Femur (tissue), 1 donor: ENCODE measurements at places on chromosomes 2 and 18.

- DNase-seq = no peak
These were observed 524.2 kb downstream of the TRIB2 start for GRCh38 chr2:13240789-13241487.

DNA sequence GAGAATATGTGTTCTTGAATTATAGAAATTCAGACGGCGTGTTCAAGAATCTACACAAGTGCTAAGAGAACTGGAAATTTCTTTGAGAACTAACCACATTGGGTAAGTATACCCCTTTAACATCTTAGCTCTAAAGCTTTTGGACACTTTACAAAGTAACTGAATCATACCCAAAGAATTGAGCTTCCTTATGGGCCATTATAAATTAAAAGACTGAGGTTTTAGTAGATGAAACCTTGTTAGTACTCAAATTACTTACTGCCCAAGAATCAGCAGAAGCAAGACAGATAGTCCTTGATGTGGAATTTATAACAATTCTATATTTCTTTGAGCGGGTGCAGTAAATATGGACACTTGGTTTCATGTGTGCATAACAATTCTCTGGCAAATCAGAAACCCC lies 168.3 kb downstream of the PRPF40A start:
- no peak for DNase-seq

- no peak for DNase-seq
These were observed 160.9 kb downstream of the CLIP4 start for GRCh38 chr2:29276151-29276550.

DNA sequence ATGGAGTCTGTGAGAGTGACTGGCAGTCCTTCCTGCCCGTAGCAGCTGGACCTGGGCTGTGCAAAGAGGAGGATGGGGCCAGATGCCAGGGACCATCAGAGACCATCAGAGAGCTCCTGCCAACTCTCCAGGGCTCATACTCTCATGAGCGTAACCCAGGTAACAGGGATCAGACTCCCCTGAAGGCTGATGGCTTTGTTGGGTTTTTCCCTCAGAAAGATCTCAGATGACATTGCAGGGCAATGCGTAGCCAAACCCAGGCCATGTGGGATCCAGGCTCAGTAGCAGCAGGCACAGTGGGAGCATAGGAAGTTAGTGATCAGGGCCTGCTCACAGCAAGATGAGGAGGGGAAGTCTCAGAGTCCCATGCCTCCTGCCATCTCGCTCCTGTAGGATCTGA lies 218.0 kb downstream of the LOXHD1 start:
- no peak for DNase-seq

GRCh38 chr2:201551901-201552300 lies 91.4 kb downstream of the TMEM237 start:
- no peak for DNase-seq

DNA sequence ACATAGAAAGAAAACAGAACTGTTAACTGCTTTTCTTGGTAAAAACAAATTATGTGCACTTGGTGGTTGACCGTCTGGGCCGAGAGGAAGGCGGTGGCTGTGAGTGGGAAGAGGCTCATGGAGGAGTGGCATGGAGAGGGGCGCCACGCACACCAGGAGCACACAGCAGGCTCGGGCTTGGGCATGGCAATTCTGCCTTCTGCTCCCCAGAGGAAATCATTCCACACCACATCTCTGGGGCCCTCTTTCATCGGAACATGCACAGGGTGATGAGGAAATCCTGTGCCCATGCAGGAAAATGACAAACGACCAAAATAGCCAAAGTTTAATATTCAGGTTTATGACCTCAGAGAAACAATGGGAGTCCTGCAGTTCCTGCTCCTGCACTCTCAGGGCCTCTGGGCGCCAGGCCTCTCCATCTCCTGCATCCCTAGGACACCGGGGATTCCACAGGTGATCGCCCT lies 26.4 kb downstream of the WDFY1 start:
- DNase-seq = no peak

DNA sequence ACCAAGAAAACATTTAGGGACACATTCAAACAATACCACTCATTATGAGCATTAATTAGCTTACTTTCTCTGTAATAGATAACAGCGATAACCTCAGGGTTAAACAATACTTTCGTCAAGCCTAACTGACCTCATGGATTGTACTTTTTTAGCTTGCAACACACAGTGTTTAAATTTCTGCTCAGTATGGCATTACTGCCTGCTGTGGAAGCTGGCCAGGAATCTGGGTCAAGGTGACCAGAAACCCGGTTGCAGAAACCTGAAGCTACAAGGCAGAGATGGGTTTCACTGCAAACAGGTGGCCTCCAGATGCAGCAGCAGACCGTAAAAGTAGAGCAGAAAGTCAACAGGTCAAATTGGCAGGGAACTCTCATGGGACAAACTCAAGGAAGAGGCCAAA lies 123.8 kb upstream of the FHL2 start:
- DNase-seq = no peak

GRCh38 chr18:49731421-49731841 lies 81.9 kb downstream of the ACAA2 start:
- DNase-seq = no peak

DNA sequence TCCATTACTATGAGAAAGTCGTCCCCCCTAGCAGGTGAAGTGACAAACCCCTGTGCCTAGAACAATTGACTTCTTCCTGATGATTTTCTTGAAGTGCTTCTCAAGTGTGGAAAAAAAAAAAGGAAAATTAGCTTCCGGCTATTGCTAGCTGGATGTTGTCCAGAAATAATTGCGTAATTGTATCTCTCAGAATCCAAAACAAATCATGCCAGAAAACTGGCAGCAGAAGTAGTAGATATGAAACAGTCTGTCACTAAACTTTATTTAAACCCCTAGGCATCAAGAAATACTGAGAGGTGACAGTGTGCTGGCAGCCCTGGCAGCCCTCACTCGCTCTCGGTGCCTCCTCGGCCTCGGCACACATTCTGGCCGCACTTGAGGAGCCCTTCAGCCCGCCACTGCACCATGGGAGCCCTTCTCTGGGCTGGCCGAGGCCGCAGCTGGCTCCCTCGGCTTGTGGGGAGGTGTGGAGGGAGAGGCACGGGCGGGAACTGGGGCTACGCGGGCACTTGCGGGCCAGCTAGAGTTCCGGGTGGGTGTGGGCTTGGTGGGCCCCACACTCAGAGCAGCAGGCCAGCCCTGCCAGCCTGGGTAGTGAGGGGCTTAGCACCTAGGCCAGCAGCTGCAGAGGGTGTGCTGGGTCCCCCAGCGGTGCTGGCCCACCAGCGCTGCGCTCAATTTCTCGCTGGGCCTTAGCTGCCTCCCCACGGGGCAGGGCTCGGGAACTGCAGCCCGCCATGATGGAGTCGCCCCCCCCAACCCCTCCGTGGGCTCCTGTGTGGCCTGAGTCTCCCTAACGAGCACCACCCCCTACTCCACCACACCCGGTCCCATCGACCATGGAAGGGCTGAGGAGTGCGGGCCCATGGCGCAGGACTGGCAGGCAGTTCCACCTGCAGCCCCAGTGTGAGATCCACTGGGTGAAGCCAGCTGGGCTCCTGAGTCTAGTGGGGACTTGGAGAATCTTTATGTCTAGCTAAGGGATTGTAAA lies 80.5 kb upstream of the ABCA12 start:
- DNase-seq = no peak
